ENCODE measurements at places on chromosomes 1 and 21.
A peak's percentile ranks its signal among the peaks of the same experiment; 100 is the strongest.

DNA sequence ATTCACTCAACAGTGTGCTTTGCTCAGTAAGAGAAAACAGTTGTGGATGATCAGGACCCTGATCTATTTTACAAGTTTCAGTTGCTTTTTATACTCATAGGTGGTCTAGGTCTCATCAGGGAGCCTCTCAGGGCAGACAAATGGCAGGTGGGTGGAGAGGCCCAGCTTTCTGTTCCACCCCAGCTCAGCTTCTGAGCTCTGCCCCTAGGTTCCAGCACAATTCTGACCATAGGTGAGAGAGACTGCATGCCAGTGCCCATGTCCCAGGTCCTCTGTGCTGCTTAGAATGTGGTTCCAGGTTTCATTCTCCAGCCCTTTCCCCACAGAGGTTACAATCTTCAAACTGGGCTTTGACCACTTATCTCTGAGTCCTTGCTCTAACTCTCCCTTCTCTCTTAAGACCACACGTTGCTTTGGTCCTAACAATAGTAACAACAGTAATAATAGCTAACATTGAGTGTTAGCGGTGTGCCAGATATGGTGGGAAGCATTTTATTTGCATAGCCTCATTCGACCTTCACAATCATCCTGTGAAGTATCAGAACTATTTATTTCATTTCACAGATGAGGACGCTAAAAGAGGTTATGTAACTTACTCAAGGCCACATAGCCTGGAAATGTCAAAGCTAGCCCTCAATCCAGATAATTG is 19.6 kb upstream of the DUSP10 start:
- no peak for DNase-seq

DNA sequence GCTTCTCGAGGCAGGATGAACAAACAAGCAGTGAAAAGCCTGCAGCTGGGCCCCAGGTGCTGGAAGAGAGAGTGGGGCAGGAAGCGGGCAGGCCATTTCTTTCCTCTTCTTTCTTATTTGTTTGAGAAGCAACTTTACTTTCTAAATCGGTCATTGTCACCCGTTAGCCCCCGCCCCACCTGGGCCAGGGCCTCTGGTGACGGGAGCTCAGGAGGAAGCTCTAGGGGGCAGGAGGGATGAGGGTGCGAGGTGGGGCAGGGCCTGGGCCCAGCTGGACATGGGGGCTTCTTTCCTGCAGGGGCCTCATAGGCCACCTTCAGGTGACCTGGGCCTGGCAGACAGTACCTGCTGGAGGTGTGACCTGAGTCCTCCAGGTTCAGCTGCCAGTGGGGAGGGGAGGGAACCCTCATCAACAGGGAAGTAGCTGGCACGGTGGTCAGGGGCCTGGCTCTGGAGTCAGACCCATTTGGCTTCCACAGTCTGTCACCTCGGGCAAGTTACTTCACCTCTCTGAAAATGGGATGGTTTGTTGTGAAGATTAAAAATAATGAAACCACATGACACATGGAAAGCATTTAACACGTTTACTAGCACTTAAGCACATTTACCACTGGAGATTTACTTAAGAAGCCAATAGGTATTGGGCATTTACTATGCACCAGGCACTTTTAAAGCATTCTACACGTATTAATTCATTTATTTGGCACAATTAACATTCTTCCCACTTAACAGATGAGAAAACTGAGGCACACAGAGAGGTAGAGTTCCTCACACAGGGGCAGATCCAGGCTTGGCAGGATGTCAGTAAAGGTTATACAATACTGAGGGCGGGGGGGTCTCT is 54.1 kb upstream of the ID3 start:
- peak; percentile 46 for DNase-seq

GRCh38 chr1:76269155-76269554 is 194.6 kb downstream of the ST6GALNAC3 start:
- peak; percentile 22 for DNase-seq

DNA sequence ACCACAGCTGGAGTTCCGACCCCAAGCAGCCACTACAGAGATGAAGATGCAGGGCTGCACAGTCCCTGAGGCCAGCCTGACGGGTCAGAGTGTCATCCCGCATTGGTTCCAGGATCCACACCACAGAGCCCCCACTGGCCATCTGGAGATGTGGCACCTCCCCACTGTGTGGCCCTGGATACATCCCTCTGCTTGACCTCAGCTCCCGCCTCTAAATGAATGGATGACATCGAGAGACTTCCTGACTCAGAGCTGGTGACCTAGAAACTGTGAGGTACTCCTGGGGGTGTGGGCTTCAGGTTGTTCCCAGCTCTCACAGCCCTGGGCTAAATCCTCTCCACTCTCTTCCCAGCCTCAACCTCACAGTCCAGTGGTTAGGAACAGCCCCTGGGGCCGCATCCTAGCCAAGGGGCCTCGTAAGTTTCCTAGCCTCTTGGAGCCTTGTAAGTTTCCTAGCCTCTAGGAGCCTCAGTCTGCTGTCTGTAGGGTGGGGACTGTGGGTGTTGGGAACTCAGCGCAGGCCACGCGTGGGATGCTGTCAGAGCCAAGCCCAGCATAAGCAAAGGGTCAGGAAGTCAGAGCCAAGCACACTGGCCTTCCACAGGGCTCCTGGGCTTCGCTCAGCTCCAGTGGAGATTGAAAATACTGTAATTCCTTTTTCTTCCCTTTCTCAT is 87.5 kb upstream of the RUNX3 start:
- no peak for DNase-seq

DNA sequence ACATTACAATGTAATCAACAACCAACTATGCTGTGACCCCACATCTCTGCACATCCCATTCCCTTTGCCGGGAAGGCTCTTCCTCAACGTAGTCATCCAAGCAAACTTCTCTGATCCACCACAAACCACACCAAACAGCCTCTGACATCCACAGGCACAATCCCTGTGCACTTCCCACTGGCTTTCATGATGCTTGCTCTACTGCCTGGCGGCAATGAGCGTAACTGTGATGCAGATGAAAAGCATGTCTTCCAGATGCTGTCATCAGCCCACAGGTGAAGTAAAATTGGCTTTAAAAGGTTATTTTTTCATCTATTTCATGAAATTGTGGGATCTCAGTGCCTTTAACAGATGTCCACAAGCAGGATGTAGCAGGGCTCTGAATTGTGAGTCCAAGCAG is 635.2 kb downstream of the SMYD3 start:
- no peak for DNase-seq

- DNase-seq: no peak
Measured at GRCh38 chr21:33750017-33750416, 107.7 kb downstream of the ITSN1 start.

- DNase-seq: no peak
Measured at GRCh38 chr1:239388578-239388977, 2.2 kb downstream of the CHRM3 start.

- DNase-seq: peak; percentile 3
Measured at GRCh38 chr1:38243106-38243505, 196.5 kb upstream of the POU3F1 start.

- no peak for DNase-seq
Measured at GRCh38 chr1:54998677-54999076, at the start of gene BSND. Gene BSND, plus strand, starts transcription at chr1:54998933. Its CDS starts 254 bp downstream, at chr1:54999187.

- DNase-seq: no peak
Measured at GRCh38 chr1:74197255-74197654, 721 bp downstream of the LRRIQ3 start.

- DNase-seq: no peak
Measured at GRCh38 chr1:1955621-1956094, 36.6 kb upstream of the TMEM52 start.

DNA sequence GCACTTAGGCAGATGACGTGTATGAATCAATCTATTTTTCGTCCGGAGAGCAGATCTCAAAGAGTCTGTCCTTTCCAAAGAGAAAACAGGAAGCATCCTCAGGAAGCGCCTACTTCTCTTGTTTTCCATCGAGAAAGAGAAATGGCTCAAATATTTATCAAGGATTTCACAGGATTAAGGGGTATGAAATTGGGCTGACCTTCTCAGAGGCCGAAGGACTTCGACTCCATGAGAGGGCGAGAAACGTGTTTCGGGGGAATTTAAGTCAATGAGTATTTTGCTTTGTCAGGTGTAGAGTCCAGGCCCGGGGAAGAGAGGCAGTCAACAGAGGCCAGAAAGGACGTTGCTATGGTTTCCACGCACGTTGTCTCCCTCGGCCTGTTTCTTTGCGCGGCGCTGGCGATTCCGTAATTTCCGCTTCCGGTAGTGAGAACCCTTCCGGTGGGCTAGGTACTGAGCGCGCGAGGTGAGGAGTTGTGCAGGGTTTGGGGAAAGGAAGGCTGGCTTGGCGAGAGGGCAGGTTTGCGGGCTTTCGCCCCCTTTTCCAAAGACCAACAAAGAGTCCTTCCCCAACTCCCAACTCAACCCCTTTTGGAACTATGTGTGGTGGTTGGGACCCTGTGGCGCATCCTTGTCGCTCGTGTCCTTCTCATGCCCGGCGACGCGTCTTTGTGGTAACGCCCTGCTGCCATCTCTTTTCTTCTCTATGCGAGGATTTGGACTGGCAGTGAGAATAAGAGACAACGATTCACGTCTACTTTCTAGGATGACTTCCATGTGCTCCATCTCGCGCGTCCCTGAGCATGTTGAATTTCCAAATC is at the start of gene MRPS21:
TSS of gene MRPS21 (plus strand) at position 429 of the 821 bp plus-strand sequence. CDS start 506 bp downstream, outside the sequence.
- peak; percentile 87 for DNase-seq

DNA sequence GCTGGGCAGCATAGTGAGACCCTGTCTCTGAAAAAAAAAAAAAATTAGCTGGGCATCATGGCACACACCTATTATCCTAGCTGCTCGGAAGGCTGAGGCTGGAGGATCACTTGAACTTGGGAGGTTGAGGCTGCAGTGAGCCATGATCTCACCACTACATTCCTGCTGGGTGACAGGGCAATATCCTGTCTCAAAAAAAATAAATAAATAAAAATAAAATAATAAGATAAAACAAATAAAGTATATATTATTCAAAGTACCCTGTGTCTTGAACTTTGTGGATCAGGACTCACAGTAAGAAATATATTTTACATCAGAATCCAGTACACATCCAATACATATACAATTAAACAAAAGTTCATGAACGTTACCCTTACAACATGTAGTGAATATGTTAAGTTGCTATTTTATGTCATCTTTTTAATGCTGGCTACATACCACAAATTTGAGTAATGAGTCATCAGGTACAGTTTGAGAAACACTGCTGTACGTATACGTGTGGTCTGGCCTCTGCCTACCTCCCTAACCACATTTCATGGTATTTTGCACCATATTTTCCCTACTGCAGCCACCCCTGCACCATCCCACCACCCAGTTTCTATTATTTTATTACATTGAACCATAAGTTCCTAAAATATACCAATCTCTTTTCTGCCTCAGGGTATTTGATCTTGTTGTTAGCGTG is 4.4 kb downstream of the NME7 start:
- peak; percentile 33 for DNase-seq

- DNase-seq: no peak
Measured at GRCh38 chr1:77433934-77434333, 152.1 kb downstream of the AK5 start.

Data from activated CD4-positive, alpha-beta T cell treated with anti-CD3 and anti-CD28 coated beads, Interleukin-2, amount 50 U/mL, for 48 hours (primary cell).